Activated naive CD4-positive, alpha-beta T cell treated with anti-CD3 and anti-CD28 coated beads, Interleukin-2, amount 50 U/mL, for 16 hours (primary cell): ENCODE measurements at places on chromosomes 1 and 21.

- peak; percentile 76 for DNase-seq
Measured at GRCh38 chr1:24070821-24071393, 41.0 kb downstream of the MYOM3 start.

- no peak for DNase-seq
Measured at GRCh38 chr1:8463144-8463927, 145.4 kb downstream of the SLC45A1 start.

GRCh38 chr1:168297019-168297730 is 16.5 kb downstream of the TBX19 start:
- no peak for DNase-seq

GRCh38 chr21:27189870-27190269 is 223.0 kb upstream of the ADAMTS5 start:
- no peak for DNase-seq

DNA sequence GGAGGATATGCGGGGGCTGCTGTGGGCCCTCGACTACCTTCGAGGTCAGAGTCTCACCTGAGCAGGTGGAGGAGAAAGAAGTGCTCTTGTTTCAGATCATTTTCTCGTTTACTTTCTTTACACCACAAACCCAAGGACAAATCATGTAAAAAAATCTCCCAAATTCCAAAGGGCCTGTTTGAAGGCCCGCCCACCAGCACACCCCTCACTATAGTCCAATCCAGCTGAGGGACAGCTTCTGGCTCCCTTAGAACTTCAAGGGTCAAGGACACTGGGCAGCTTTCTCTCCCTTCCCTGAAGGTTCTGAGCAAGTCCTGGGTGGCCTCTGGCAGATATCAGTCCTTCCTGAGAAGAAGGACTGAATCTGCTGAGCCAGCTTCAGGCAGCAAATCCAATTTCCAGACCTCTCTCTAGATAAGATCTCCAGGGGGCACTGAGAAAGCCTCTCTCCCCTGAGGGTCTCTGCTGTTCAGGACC is 5.5 kb downstream of the STK40 start:
- no peak for DNase-seq

DNA sequence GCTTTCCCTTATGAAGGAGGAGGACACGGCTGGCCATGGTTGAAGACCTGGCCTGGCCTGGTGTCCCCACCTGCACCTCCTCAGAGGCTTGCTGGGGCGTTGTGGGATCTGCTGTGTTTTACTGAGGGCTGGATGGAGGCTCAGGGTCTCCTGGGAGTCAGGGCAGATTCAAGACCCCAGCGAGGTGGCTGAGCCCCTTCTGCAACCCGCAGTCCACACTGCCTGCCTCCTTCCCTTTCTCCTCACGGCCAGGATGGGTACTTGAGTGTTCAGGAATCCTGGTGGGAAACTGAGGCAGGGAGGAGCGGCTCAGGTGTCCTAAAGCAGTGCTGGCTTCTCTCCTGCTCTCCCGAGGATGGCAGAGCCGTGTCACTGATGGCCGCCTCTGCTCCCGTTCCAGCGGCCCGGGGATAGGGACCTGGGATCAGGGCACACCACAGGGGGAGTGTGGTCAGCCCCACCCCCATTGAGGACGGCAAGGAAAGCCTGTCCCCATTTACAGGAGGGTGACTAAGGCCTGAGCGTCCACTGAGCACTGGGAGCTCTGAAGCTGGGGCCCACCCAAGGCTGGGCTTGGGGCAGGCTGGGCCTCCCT is 47.5 kb downstream of the TRPM2 start:
- DNase-seq = no peak

GRCh38 chr21:23809573-23809972 is 1797.7 kb downstream of the MRPL39 start:
- no peak for DNase-seq

DNA sequence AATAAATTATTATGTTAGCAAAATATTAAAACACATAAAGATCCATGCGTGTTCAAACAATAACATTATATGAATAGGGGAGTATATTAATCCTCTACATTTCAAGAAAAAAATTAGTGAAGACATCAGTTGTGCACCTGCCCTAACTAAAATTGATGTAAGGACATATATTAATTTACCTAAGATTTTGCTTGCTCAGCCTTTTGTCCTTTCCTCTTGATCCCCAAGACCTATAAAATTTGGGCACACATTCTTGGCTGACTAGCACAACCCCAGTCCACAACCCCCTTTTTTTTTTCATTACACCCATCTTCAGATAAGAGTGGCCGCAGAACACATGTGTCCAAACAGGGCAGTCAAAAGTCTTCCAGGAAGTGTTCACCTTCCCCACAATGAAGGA is 6.6 kb downstream of the KRTAP21-2 start:
- no peak for DNase-seq

DNA sequence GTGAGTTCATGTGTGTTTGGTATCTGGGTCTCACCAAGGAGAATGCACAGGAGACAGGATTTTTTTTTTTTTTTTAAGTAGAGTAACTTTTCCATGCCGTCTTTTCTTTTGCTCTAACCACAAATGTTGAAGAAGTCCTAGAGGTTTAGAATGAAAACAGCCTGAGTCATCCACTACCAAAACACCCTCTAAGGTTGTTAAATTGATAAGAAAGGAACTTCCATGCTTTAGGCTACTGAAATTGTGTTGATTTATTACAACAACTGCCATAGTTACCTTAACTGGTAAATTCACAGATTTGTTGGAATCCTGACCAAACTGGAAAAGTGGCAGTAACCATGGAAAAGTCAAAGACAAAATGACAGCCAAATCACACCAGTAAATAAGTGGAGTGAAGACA is 375.6 kb downstream of the AMY1C start:
- DNase-seq = no peak

- no peak for DNase-seq
Measured at GRCh38 chr21:44649521-44650100, 3.4 kb downstream of the KRTAP10-11 start.

DNA sequence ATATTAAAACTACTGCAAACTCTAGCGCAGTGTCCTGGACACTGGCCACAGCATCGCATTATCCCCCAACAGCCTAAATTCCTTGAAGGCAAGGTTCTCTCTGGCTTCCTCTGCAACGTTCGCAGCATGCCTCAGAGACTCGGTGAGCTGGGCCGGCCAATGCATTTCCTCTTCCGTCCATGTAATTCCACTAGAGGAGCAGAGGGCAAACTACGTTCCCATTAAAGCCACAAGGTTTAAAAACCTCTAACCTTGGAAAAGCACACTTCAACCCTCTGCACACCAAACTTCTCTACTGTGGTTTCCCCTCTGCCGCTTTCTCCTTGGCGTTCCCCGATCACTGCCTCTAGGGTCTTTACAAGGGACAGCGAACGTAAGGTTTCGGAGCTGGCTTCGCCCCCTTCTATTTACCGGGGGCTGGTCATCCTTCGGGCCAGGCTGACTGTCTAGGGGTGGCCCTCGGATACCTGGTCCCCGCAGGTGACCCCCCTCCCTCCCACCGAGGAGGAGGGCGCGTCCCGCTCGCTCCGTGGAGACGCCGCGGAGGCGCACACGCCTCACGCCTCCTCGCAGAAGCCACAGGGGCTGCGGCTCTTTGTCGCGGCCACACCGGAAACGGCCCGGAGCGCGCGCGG is 456 bp upstream of the SMYD2 start:
- DNase-seq = no peak

DNA sequence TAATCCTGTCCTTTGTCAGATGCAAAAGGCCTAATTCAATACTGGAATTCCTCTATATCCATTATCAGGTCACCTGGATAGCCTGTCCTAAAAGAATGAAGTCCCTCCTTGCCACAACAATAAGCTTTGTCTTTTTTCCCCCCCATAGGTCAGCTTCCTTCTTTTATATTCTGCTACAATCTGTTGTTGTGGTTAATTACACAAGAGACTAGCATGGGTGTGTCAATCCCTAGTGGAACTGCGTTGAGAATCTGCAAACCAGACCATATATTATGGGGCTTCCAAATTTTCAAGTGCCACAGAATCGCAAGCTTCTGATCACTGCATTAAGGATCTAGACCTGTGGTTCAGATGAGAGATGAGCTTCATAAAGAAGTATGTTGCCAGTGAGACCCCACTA is 349.6 kb downstream of the SMYD3 start:
- no peak for DNase-seq

DNA sequence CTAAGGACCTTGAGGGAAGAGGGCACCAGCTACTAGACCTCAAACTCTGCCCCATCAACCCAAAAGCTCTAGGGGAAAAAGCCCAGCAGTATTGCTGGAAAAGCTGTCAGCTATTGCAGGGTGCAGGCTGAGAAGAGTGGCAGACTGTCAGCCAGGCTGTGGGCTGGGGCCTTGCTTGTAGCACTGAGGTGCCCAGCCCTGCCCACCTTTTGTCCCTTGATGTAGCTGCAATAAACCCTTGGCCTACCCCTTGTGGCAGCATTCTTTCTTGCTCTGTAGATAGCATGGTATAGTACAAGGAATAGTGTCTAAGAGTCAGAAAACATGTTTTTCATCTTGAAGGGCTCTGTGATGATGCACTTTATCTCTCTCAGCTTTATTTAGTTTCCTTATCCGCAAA is 39.4 kb downstream of the CDC14A start:
- DNase-seq = peak; percentile 25

DNA sequence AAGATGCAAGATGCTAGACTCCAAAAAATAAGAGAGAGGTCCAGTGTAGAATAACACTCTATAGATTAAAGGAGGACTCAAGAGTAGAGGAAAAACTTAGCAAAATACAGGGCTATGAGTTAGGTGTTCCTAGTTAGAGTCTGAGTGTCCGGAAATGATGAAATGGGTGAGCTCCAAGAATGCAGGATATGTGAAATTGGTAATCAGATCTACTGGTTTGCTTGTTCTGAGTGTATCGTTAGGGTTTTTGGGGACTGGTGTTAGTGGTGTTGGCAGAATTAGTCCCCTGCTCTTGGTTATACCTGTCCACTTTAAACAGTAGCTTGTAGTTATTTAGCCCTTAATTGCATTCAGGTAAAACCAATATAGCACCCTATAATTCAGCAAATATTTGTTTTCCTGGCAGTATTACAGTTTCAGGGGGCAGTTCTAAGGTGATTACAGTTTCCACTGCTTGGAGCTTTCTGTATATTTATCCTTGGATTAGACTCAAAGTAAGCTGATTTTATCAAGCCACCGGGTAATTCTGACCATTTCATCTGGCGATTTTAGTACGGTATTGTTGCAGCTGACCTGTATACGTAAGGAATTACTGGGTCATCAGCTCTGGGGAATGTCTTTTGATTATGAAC is 332.7 kb downstream of the CHRM3 start:
- DNase-seq = no peak

- no peak for DNase-seq
Measured at GRCh38 chr1:6004412-6005123, 12.3 kb upstream of the NPHP4 start.

GRCh38 chr1:15682936-15683341 is 1.2 kb upstream of the PLEKHM2 start:
- no peak for DNase-seq

DNA sequence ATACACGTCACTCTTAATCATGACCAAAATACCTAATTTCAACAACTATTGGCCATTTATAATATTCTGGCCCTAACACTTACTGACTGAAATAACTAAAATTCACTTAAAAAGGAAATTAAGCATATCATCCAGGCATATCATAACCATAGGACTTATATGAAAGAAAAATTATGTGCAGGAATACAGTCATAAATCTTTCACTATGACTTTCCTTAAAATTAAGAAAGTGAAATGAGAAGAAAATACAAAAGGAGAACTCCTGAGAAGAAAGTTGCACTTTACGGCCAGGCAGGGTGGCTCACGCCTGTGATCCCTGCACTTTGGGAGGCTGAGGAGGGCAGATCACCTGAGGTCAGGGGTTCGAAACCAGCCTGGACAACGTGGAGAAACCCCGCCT is 9.4 kb downstream of the ZZZ3 start:
- no peak for DNase-seq

GRCh38 chr21:39336457-39337008 is 12.4 kb downstream of the HMGN1 start:
- no peak for DNase-seq

DNA sequence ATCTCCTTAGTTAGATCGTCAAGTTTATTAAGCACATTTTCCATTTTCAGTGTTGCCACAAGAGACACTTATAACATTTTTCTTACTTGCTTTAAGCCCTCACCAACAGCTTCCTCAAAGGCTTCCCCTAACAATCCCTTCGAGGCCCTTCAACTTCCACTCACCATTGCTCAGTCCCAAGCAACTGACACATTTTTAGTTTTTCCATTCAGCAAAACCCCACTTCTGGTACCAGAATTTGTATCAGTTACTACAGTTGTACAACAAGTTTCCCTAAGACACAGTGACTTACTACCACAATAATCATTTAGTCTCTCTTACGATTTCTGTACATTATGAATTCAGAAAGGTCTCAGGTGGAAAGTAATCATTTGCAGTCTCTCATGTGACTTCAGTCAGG is 276.8 kb upstream of the PKN2 start:
- no peak for DNase-seq

DNA sequence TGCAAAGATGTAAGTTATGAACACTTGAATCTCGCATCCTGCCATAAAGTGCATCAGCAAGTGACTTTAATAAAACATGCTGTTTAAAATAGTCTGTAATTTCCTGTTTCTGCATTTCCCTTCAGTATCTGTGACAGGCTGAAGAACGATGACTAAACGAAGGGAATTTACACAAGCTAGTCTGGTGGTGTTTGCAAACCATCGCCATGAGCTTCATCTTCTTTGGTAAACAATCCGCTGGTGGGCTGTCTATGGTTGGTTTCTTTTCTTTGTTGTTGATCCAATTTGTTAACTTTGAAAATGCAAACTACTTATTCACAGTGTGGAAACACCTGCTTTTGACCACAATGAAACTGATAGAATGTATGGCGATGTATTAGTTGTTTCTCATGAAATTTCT is 13.9 kb downstream of the SERTAD4 start:
- no peak for DNase-seq

DNA sequence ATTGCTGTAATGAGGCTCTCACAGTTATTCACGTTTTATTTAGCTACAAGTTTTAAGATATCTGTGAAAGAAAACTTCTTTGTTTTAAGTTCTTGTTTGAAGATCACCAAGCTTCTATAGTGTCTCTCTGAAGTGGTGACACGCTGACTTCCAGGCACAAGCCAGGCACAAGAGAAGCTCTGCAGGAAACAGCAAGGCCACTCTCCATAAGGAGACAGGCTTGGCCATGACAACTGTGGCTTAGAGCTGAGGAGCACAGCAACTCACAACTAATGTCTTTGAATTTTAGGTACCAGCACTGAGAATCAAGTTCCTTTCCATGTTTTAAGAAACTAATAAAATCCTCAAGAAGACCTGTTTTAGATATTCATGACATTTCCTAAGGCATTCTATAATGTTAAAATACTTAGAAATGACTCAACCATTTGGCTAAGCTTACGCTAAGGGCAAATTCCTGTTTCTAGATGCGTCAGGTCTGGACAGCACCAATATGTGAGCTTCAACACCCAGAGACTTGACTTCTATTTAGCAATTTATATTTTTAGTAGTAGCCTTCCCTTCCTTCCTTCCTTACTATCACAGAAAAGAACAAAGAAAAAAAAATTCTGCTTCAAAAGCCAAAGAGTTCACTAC is 40.2 kb downstream of the APP start:
- DNase-seq = no peak
